ENCODE measurements at places on chromosomes 7 and 10.

GRCh38 chr10:78524342-78524741, 490.7 kb downstream of the RPS24 start:
- DNase-seq: no peak

DNA sequence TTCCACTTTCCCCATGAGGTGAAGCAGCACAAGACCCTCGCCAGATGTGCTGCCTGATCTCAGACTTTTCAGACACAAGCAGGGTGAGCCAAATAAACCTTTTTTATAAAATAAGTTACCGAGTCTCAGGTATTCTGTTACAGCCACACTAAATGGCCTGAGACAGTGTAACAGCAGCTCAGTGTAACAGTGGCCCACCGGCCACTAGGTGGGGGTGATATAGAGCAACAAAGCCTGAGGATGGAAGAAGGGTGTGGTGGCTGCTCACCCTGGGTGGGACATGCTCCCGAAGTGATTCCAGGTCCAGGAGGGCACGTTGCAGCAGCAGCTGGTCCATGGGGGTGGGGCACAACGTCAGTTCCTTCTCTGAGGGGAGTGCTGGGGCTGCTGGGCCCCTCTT, 44.6 kb downstream of the BMS1 start:
- DNase-seq: no peak

DNA sequence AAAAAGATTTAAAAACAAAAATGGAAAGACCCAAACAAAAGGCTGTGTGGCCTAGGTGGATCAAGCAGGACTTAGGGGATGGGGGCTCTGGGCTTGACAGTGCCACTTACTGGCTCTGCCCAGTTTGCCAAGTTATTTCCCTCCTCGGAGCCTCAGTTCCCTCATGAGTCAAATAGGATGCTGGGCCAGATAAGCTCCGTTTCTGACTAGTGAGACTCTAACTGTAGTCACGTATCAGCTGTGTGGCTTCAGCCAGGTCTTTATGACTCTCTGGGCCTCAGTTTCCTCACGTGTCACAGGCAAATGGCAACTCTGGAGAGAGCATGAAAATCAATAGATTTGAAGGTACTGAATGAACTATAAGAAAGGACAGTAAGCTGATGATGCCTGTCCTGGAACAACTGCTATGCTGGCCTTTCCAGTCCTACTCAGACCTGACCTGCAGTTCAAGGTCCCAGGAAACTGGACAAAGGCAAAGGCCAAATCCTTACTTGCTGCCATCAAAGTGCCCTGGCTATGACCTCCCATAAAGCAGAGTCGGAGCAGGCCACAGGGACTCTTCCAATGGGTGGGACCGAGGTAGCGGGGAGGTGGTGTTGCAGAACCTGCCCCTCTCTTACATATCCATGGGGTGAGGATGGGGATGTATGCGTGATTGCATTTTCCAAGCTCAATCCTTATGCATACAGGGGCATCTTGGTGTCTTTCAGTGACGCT, 27.0 kb downstream of the FAM53B start:
- DNase-seq: no peak

GRCh38 chr7:2776401-2776800, 67.7 kb downstream of the GNA12 start:
- no peak for DNase-seq

- no peak for DNase-seq
These were observed 149.2 kb upstream of the SEMA3D start for GRCh38 chr7:85336086-85336485.

- no peak for DNase-seq
These were observed 29.3 kb upstream of the BNIP3 start for GRCh38 chr10:132011024-132011423.

DNA sequence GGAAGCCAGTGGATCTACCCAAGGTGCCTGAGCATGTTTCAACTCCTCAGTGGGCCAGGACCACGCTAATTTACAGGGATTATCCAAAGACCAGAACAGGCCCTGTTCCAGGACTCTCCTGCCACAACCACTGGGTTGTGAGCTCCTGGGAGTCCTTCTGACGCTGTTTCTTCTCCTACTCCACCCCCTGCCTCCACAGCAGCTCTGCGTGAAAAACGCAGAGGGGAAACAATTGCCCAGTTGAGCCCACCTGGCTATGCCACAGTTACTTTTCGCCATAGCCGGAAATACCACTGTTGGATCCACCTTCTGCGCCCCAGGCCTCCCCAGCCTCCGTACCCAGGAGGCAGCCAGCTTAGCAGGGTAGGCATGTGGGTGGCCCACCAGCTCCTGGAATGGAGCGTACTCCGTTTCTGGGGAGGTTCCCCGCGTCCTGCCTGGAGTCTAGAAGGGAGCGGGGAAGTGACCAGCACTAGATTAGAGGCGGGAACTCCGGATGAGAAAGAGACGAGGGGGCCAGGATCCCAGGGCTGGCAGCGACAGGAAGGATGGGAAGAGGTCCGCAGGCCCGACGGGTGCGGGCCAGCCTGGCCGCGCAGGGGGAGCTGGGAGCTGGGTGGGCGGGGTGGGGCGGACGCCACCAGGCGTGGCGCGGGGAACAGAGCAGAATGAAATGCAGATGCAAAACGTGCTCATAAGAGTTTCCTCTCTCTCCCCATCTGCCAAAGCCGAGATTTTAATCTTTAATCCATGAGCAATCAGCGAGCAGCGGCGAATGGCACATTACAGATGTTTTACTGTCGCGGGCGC, 32.1 kb upstream of the PAX2 start:
- DNase-seq: no peak
